ENCODE measurements at places on chromosomes 1 and 21.

- DNase-seq: no peak
These were observed 128.3 kb downstream of the EPHB2 start for GRCh38 chr1:22838965-22839364.

GRCh38 chr1:42953182-42954180 lies 5.2 kb downstream of the SLC2A1 start:
- no peak for DNase-seq

GRCh38 chr1:30404341-30404740 lies 319.0 kb downstream of the MATN1 start:
- DNase-seq: no peak

DNA sequence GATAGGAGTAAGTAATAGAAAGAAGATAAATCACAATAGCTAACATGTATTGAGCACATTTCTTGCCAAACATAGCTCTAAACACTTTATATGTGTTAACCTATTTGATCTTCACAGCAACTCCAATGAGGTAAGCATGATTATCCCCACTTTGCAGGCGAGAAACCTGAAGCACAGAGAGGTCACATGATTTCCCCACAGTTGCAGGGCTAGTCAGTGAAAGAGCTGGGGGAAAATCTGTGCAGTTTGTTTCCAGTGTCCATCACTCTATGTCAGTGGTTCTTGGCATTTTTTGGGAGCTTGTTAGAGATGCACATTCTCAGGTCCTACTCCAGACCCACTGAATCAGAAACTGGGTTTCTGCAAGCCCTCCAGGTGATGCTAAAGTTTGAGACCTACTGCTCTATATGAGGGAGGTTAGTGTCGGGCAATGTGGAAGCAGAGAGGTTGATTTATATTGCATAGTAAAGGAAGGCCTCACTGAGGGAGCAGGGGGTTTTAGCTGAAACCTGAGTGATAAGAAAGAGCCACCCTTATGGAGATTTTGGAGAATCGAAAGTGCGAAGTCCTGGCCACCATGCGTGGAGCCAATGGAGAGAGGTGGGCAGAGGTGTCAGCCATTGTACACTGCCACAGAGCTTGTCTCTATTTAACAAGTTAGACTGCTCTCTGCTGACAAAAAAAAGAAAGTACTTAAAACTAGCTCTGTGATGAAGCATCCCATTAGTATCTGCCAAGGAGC lies 20.9 kb downstream of the MCOLN3 start:
- DNase-seq: peak; percentile 28

- no peak for DNase-seq
These were observed 58.4 kb downstream of the NFIA start for GRCh38 chr1:61140778-61141177.

- DNase-seq: no peak
These were observed 1261.2 kb upstream of the B3GALT2 start for GRCh38 chr1:194447636-194448035.

GRCh38 chr1:178189814-178190213 lies 95.9 kb downstream of the RASAL2 start:
- no peak for DNase-seq

DNA sequence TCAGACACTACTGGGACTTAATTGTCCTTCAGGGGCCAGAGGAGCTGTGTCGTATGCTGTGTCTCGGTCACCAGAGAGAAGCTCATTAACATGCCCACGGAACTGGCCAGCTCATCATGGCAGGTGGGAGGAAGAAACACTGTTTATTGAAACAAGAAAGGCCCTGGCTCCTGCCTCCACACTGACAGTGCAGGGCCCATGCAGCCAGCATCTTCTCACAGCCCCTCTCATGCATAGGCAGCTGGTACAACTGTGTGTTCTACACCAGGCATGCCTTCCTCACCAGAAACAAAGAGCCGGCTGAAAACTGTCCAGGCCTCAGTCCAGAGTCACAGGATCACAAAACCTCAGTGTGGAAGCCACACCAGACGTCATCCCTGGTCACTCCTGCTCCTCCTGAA lies 106.0 kb downstream of the UBE2U start:
- no peak for DNase-seq

DNA sequence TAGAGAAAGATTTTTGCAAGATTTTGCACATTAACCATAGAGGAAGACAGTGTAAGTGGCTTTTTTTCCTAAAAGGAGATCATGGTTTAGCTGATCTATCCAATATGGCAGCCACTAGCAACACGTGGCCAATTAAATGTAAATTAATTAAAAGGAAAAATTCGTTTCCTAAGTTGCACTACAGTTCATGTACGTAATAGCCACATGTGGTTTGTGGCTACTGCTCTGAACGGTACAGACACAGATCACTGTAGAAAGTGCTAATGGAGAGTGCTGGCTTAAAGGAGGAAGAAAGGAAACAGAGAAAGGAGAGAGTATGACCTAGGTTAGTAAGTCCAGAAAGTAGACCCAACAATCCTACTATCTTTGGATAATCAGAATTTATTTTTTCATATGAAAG lies 170.8 kb downstream of the SIPA1L2 start:
- no peak for DNase-seq

Data from CD4-positive, alpha-beta T cell treated with Interleukin-15 for 4 hours (primary cell).